ENCODE measurements at places on chromosomes 5 and 9. TPM values are rescaled to one million over a fixed set of nuclear protein-coding genes. Genes with fewer than 3 reads are reported as not detected.
A peak's percentile ranks its signal among the peaks of the same experiment; 100 is the strongest.

GRCh38 chr9:68950689-68951088, 63.2 kb downstream of the PRKACG start:
- no peak overlapping the region for H3K27ac ChIP-seq
- peaks cover 49% of the 10 kb centered on the region for H3K4me1 ChIP-seq
- DNase-seq: no peak
- H3K27me3 ChIP-seq: peaks cover 4% of the 10 kb centered on the region
- no peaks in the 10 kb centered on the region for H3K36me3 ChIP-seq

DNA sequence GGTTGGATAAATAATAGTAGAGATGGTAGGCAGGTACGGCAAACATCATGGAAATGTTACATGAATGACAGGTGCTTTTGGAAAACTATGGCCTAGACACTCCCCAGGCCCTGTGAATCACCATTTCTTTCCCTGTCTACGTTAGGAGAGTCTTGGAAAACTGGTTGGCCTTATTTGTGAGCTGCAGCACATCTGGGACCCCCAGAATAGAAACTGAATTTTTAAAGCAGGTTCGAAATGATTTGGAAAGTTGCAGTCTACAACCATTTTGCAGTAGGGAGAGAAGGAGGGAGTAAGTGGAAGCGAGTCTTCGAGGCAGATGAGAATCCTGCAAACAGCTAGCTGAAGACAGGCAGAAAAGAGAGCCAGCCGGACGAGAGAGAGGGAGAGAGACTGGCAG, 13.0 kb downstream of the C1QTNF2 start:
- no peaks in the 10 kb centered on the region for H3K27me3 ChIP-seq
- DNase-seq: no peak
- no peak overlapping the region for H3K27ac ChIP-seq
- no peaks in the 10 kb centered on the region for H3K36me3 ChIP-seq

Gene PCDHB3
- not detected for total RNA-seq

- H3K27me3 ChIP-seq: peaks cover 16% of the 10 kb centered on the region
- DNase-seq: no peak
- H3K4me1 ChIP-seq: no peaks in the 10 kb centered on the region
- no peak overlapping the region for H3K27ac ChIP-seq
- H3K36me3 ChIP-seq: no peaks in the 10 kb centered on the region
These were observed 212.4 kb downstream of the HSD17B3 start for GRCh38 chr9:96089452-96090085.

DNA sequence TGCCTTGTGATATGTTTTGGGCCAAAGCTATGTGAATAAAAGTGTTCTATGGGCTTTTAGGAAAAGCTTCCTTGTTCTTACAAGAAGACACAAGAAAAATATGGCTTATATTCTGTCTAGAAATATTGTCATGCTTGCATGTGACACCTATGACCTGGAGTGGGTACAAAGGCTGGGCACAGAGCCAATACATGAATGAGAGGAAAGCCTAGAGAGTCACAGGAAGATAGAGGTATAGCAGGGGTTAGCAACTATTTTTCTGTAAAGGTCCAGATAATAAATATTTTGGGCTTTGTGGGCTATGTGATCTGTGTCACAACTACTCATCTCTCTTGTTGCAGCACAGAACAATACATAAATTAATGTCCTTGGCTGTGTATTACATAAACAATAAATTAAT, 196.6 kb upstream of the CD180 start:
- H3K4me1 ChIP-seq: no peaks in the 10 kb centered on the region
- H3K27ac ChIP-seq: no peak overlapping the region
- no peak for DNase-seq
- no peaks in the 10 kb centered on the region for H3K36me3 ChIP-seq
- H3K4me3 ChIP-seq: no peak overlapping the region

GRCh38 chr9:93473411-93473810, 20.0 kb upstream of the FAM120AOS start:
- H3K27ac ChIP-seq: no peak overlapping the region
- no peak overlapping the region for H3K4me3 ChIP-seq
- DNase-seq: no peak
- H3K4me1 ChIP-seq: peaks cover 39% of the 10 kb centered on the region
- no peaks in the 10 kb centered on the region for H3K27me3 ChIP-seq

GRCh38 chr5:115313052-115313451, 16.6 kb upstream of the CCDC112 start:
- no peak overlapping the region for H3K4me3 ChIP-seq
- no peaks in the 10 kb centered on the region for H3K4me1 ChIP-seq

GRCh38 chr5:96302174-96302738, 130.8 kb downstream of the PCSK1 start:
- no peak overlapping the region for H3K4me3 ChIP-seq
- no peaks in the 10 kb centered on the region for H3K36me3 ChIP-seq
- H3K27ac ChIP-seq: no peak overlapping the region
- peaks cover 3% of the 10 kb centered on the region for H3K27me3 ChIP-seq
- DNase-seq: no peak

Gene OBP2B
- total RNA-seq: not detected

Gene MEGF10
- not detected for total RNA-seq

- no peaks in the 10 kb centered on the region for H3K27me3 ChIP-seq
- H3K4me1 ChIP-seq: peaks cover 30% of the 10 kb centered on the region
- H3K27ac ChIP-seq: no peak overlapping the region
- H3K4me3 ChIP-seq: peak overlapping the region; percentile 6
- H3K36me3 ChIP-seq: peaks cover 4% of the 10 kb centered on the region
These were observed 2.5 kb downstream of the PTGES2 start for GRCh38 chr9:128124873-128125579.

- H3K27me3 ChIP-seq: no peaks in the 10 kb centered on the region
- no peak overlapping the region for H3K27ac ChIP-seq
- no peaks in the 10 kb centered on the region for H3K36me3 ChIP-seq
- no peak for DNase-seq
- H3K4me3 ChIP-seq: no peak overlapping the region
These were observed 307.4 kb downstream of the CSNK1G3 start for GRCh38 chr5:123819386-123819785.

Gene GNA14
- total RNA-seq: not detected

DNA sequence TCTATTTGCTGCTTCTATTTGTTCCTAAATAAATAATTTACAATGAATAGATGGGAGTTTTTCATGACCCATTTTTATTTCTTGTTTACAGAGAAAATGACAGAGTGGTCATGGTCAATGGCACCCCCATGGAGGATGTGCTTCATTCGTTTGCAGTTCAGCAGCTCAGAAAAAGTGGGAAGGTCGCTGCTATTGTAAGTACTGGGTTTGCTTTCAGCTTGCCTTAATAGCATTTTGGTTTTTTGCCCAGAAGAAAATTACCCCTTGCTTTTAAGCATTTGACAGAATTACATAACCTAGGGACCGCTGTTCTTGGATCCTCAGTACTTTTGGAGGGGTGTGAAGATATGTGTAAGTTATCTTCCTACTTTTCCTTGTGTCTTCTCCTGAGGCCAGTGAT, 44.1 kb downstream of the TJP2 start:
- H3K36me3 ChIP-seq: peaks cover 4% of the 10 kb centered on the region
- DNase-seq: no peak
- H3K4me3 ChIP-seq: no peak overlapping the region
- H3K4me1 ChIP-seq: no peaks in the 10 kb centered on the region

GRCh38 chr9:137115394-137116026, 977 bp upstream of the DPP7 start:
- no peak overlapping the region for H3K27ac ChIP-seq
- H3K27me3 ChIP-seq: no peaks in the 10 kb centered on the region

- peaks cover 64% of the 10 kb centered on the region for H3K4me1 ChIP-seq
- H3K27me3 ChIP-seq: peaks cover 80% of the 10 kb centered on the region
- peak overlapping the region; percentile 52 for H3K27ac ChIP-seq
- peak overlapping the region; percentile 29 for H3K4me3 ChIP-seq
- no peak for DNase-seq
These were observed 2.3 kb downstream of the HAND1 start for GRCh38 chr5:154475591-154476353.

Gene ZBTB34
- total RNA-seq: 4.2 TPM

- no peaks in the 10 kb centered on the region for H3K36me3 ChIP-seq
- DNase-seq: no peak
- no peak overlapping the region for H3K27ac ChIP-seq
- no peak overlapping the region for H3K4me3 ChIP-seq
These were observed 103.5 kb upstream of the COL5A1 start for GRCh38 chr9:134537951-134538641.

Gene KIF2A
- total RNA-seq: 117 TPM

- H3K27ac ChIP-seq: no peak overlapping the region
- no peak overlapping the region for H3K4me3 ChIP-seq
- no peaks in the 10 kb centered on the region for H3K36me3 ChIP-seq
These were observed 459.4 kb upstream of the ITGA1 start for GRCh38 chr5:52328220-52328806.

DNA sequence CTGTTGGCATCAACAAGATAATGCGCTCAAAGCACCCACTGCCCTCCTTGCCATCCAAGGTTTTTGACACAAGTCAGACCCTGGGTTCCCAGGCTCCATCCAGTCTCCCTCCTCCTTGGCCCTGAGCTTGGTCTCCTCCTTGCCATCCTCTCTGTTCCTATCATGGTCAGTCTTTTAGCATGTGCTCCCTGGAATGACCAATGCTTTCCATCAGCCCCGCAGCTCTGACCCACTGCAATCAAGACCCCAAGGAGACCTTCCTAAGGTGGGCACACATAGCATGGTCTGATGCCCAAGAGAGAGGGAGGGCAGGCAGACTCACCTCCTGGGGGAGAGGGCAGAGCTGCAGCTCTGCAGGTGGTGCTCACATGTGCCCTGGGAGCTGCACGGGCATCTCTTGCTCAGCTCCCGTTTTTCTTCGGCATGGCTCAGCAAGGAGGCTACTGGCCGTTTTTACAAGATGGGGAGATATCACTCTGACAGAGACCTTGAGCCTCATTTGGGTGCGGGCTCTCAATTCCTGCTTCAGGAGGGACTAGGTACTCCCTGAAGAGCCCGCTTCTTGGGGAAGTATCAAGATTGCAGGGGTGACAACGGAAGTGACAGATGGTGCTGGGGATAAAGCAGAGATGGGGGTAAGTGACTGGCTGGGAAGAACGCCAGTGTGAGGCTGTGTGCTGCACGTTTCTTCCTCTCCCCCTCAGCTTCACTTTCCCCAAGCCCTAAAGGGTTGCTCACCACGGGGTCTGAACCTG, 3.3 kb downstream of the SEPTIN8 start:
- H3K36me3 ChIP-seq: no peaks in the 10 kb centered on the region
- no peak for DNase-seq
- H3K4me1 ChIP-seq: peaks cover 6% of the 10 kb centered on the region
- H3K27me3 ChIP-seq: peaks cover 11% of the 10 kb centered on the region
- no peak overlapping the region for H3K27ac ChIP-seq

DNA sequence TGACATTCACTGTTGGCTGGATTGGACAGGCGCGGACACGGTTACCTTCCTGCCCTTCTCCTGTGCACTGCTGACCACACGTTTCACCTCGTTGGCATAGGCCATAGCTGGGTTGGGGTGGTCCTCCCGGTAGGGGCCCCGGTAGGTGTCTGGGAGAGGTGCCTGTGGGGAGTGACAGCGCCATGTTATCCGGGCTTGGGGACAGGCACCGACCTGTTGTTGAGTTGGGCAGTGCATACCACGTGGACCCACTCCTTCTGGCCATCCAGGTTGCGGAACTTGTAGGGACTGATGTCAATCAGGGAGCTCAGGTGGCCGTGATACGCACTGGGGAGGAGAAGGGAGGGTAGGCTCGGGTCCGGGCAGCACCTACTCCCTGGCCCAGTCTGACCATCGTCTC, 8.2 kb downstream of the PHYKPL start:
- no peak for DNase-seq
- no peak overlapping the region for H3K4me3 ChIP-seq
- peaks cover 37% of the 10 kb centered on the region for H3K4me1 ChIP-seq
- no peaks in the 10 kb centered on the region for H3K27me3 ChIP-seq
- no peak overlapping the region for H3K27ac ChIP-seq

Gene PCDHB9
- not detected for total RNA-seq

Gene FGF18
- total RNA-seq: 0.17 TPM

Gene ZNF618
- 0.02 TPM for total RNA-seq

DNA sequence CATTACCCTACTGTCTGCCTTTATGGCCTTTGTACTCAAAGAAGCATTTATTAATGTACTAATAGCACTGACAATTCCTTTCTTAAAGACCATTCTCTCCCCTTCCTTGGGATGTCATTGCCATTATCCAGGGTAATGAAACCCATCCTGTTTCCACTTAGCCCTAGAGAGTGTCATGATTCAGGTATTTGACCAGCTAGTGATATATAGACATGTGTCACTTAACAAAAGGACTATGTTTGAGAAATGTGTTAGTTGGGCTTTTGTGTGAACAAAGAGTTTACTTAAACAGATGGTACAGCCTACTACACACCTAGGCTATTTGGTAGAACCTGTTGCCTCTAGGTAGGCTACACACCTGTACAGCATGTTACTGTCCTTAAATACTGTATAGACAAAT, 2.0 kb downstream of the ATP6V0E1 start:
- peaks cover 39% of the 10 kb centered on the region for H3K4me1 ChIP-seq
- DNase-seq: no peak
- no peaks in the 10 kb centered on the region for H3K27me3 ChIP-seq
- H3K4me3 ChIP-seq: peak overlapping the region; percentile 33

- no peak overlapping the region for H3K4me3 ChIP-seq
- H3K27me3 ChIP-seq: peaks cover 4% of the 10 kb centered on the region
- H3K36me3 ChIP-seq: no peaks in the 10 kb centered on the region
- H3K27ac ChIP-seq: no peak overlapping the region
- no peaks in the 10 kb centered on the region for H3K4me1 ChIP-seq
These were observed 90.9 kb upstream of the MINAR2 start for GRCh38 chr5:129656952-129657351.

- no peak overlapping the region for H3K27ac ChIP-seq
- no peak for DNase-seq
- H3K4me1 ChIP-seq: no peaks in the 10 kb centered on the region
- H3K27me3 ChIP-seq: peaks cover 17% of the 10 kb centered on the region
- no peaks in the 10 kb centered on the region for H3K36me3 ChIP-seq
- no peak overlapping the region for H3K4me3 ChIP-seq
These were observed 34.5 kb upstream of the ZNF366 start for GRCh38 chr5:72541501-72542225.

GRCh38 chr9:134548618-134549017, 93.0 kb upstream of the COL5A1 start:
- no peak for DNase-seq
- H3K4me3 ChIP-seq: no peak overlapping the region
- no peak overlapping the region for H3K27ac ChIP-seq

Gene SLC6A19
- not detected for total RNA-seq

DNA sequence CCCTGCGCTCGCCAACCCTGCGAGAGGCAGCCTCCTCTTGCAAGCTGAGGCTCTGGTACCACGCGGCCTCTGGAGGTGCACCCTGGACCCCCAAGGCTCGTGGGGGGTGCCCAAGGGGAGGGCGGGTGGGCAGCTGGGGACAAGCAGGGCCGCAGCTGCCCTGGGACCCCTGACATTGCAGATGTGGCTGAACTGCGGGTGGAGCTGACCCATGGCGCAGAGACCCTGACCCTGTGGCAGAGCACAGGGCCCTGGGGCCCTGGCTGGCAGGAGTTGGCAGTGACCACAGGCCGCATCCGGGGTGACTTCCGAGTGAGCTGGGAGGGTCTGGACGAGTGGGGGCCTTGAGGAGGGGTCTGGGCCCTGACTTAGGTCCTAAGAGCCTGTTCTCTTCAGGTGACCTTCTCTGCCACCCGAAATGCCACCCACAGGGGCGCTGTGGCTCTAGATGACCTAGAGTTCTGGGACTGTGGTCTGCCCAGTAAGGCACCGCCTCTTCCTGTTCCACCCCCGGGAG, 1.5 kb downstream of the MAMDC4 start:
- peak; percentile 5 for DNase-seq
- H3K4me1 ChIP-seq: peaks cover 4% of the 10 kb centered on the region
- no peaks in the 10 kb centered on the region for H3K27me3 ChIP-seq
- no peak overlapping the region for H3K27ac ChIP-seq
- H3K4me3 ChIP-seq: no peak overlapping the region

Gene CDC25C
- total RNA-seq: 23.2 TPM

Gene TPPP
- total RNA-seq: 0.10 TPM

- H3K27ac ChIP-seq: no peak overlapping the region
- peaks cover 11% of the 10 kb centered on the region for H3K27me3 ChIP-seq
- no peaks in the 10 kb centered on the region for H3K4me1 ChIP-seq
- no peak for DNase-seq
- H3K4me3 ChIP-seq: no peak overlapping the region
These were observed 20.9 kb upstream of the ZBTB43 start for GRCh38 chr9:126783949-126784348.
